ENCODE measurements at places on chromosomes 1 and 21.

DNA sequence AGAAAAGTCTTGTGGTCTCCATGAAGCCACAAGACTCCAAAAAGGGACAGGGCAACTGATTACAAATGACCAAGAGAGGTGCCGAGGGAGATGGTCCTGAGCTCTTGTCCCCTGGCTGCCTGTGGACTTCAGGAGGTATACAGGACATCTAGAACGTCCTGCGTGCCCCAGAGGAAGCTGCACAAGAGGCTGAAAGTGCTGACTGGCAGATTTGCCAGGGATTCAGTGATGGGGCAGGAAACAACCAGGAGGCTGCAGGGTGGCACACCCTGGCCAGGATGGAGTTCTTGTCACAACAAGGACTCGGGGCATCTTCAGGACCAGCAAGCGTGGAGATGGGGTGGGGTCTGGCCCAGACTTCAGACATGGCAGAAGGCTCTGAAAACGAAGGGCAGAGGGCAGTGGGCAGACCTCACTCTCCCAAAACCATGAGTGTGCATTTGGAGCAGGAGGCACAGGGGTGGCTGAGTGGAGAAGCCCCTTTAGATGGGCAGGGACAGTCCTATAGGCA is 13.4 kb upstream of the PKP1 start:
- DNase-seq: no peak

- no peak for DNase-seq
Observed at GRCh38 chr1:176055398-176055797, 151.7 kb downstream of the COP1 start.

DNA sequence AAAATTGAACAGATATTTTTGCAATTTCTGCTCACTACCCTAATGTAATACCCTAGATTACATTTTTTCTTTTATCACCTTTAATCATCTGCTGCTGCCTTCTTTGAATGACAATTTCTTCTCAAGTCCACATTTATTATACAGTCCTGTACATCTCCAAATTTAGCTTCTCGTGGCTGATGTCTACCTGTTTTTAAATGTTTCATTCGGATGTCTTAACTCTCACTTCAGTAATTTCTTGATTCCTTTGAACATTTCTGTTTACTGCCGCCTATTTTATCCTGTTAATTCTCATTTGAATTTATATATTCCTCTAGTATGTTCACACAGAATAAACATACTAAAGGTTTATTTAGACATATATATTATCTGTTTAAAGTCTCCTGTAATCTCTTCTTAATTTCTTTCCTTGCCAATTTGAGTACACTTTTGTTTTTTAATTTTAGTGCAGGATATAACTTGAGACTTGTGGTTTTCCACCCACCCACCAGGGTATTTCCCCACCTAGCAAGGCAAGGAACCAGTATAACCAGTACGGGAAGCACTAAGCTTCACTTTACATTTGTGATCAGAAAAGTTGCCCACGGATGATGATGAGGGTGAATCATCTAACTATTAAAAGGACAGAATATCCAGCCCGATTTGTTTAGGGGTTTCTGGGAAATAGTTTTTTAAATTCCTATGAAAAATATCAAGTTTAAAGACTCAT is 12.7 kb downstream of the INSL5 start:
- DNase-seq: no peak

GRCh38 chr1:210438928-210439841 is 110.5 kb downstream of the HHAT start:
- DNase-seq: no peak

DNA sequence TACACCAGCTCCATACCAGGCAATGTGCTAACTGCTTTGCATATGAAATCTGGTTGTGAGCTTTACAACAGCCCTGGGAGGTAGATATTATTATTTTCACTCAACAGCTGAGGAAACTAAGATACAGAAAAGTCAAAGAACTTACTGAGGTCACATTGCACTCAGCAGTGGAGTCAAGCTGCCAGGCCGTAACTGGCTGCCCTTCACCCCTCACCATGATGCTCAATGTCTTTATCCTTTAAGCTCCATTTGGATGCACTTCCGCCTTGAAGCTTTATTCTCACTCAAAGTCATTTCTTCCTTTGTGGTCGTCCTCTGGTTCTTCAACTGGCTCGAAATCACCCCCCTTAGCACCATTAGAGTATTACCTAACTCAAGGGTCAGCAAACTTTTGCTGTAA is 81.7 kb upstream of the RALGPS2 start:
- DNase-seq: no peak

DNA sequence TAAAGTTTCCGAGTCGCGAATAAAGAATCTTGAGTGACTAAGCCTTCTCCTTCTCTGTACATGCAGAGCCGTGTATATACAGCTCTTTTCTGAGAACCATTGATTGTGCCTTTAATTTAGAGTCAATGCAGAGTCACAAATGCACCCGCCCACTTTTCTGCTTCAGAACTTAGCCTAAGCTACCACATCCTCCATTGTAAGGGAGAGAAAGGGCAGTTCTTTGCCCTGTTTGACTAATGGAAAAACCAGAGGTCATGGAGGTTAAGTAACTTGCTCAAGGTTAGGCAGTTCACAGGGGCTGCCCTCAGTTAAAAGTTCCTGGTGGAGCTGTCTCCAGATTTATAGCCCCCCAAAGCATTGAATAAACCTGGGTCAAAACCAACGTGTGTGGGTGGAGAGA is 139.6 kb downstream of the TOMM20 start:
- peak; percentile 37 for DNase-seq

DNA sequence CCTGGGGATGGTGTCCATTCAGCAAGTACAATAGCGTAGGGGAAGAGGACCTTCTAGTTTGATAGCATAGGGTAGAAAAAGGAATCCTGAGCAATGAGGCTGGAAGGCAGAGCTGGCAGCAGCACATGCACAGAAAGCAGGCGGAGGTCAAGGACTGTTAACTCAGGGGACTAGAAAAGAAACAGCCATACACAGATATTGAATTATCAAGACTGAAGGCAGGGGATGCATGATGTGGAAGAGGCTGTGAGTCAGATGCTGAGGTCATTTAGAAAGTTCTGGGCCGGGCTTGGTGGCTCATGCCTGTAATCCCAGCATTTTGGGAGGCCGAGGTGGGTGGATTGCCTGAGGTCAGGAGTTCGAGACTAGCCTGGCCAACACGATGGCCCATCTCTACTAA is 65.6 kb downstream of the OPTC start:
- DNase-seq: no peak

- no peak for DNase-seq
Observed at GRCh38 chr1:2273401-2274090, 45.4 kb downstream of the SKI start.

DNA sequence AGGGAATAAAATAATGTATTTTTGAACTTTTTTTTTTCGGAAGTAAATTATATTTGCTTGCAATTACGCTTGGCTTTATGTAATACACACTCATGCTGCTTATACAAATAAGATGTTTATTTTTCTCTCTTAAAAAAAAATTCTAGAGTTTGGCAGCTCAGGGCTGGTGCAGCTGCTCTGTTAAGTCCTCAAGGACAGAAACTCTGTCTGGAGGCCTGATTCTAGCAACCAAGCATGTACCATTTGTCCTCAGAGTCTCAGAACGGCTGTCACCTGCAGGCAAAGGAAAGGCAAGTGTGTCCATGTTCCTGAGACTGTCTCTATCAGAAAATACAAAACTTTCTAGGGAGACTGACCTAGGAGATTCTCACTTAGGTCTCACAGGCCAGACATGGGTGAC is 23.2 kb upstream of the CLDN17 start:
- DNase-seq: no peak

DNA sequence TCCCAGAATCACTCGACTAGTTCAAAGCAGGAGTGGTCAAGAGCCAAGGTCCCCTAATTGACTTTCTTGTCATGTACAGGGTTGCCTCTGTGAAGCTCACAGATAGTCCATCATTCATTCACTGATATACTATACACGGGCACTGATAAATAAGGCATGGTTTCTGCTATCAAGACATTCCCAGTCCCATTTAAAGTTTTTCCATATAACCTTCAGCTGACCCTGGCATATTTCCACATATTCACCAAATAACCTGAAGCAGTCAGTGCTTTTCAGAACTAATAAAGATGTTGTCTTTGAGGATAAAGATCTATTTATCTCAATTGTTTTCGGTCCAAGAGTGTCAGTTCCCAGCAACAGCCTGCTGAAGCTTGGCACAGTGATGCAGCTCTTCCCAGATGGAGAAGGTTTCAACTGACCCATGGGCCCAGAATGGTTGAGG is 173.4 kb downstream of the ZZZ3 start:
- no peak for DNase-seq

DNA sequence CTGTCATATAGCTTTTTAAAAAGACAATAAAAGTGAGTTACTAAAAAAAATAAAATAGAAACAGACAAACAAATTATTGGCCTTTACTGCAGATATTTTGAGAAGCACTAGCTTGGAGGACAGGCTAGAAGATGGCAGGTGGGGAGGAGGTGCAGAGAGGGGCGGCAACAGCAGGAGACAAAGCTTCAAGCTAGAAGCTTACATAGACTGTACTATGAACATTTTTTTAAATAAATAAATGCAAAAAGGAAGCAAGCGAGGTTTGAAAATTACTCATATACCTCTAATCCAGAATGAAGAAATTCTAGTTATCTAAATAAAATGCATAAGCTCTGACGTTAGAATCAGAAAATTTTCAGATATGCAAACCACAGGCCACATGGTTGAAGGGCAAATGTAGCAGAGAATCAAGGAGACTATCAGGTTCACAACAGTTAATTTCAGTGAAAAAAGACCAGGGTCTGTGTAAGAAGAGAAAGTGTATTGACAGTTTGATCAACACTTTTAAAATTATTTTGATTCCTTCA is 54.9 kb downstream of the NRIP1 start:
- no peak for DNase-seq

- no peak for DNase-seq
Observed at GRCh38 chr1:17370618-17371017, 1.4 kb upstream of the PADI6 start.

Data from neuronal stem cell (in vitro differentiated cells).